Stimulated activated CD8-positive, alpha-beta memory T cell treated with anti-CD3 and anti-CD28 coated beads, Interleukin-7, amount 100 ng/mL, for 4 hours (primary cell): ENCODE measurements at places on chromosomes 7 and 10.

DNA sequence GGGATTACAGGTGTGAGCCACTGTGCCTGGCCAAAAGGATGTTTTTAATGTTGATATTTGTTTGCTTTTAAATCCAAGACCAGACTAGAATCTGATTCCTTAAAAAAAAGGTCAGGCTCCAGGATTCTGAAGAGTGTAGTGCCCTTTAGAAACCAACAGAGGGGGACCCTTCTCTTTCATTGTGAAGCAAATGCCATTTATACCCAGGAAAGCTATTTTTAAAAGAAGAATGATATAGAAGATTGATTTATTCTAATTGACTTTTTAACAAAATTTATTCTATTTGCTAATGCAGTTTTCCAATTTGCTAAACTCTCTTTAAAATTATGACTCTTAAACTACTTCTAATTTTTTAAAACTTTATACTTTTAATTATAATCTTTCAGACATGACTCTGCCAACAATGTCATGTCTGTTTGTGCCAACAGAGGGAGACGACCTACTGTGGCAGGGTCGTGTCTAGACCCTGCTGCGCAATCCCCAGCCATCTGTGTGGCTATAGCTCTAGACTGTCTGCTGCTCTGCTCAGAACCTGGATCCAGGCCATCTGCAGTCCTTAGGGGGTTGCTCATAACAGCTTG, 201.0 kb upstream of the IMMP2L start:
- no peak for DNase-seq

DNA sequence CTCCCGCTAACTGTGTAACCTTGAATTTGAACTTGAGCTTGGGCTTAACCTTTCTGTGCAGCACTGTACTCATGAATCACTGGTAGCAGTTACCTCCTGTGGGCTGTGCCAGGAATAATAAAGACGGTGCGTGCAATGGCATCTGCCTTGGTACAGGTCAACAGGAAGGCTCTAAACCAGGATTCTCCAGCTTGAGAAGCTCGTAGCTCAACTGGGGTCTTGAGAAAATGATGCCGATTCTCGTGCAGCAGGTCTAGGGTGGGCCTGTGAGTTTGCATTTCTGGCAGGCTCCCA, 112.5 kb upstream of the ANLN start:
- no peak for DNase-seq

DNA sequence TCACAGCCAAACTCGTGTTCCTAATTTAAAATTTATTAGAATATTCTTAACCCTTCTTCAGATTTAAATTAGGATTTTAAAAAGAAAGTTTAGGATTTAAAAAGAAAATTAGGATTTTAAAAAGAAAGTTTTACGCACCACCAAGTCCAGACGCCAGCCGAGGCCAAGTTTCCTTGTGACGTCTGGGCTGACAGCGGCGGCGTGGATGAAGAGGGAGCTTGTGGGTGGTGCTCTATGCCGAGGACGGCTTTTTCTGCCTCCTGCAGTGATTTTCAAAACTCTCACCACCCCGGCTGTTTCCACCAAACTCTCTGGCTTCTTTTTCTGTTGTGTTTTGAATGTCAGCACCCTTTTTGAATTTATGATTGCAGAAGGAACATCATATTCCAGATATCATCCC, 252.9 kb downstream of the DNAJB6 start:
- no peak for DNase-seq

DNA sequence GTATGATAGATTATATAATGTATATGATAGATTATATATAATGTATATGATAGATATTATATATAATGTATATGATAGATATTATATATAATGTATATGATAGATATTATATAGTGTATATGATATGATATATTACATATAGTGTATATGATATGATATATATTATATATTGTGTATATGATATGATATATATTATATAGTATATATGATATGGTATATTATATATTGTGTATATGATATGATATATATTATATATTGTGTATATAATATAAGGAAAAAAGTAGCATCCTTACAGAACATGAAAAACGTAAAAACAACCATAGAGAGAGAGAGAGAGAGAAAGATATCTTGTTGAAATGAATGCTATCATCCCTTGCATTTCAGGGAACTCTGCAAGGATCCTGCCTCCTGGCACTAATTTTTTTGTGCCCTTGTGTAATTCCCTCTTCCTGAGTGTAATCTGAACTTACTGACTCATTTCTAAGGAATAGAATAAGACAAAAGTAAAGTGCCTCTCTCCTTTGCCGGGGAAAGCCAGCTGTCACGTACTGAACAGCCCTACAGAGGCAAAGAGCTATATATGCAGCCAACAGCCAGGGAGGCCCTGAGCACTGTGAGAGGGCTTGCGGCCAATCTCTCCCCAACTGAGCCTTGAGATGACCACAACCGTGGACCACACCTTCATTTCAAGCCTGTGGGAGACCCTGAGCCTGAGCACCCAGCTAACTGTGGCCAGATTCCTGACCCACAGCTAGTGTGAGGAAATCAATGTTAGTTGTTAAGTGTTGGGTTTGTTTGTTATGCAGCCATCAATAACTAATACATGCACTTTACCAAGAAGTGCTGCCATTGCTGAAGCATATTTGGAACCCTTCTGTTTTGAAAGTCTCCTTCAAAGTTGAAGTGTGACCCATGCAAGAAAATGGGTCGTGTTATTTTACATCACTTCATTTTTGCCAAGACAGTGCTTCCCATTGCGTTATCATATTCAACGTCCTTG, 61.1 kb upstream of the EZH2 start:
- DNase-seq, result no peak

DNA sequence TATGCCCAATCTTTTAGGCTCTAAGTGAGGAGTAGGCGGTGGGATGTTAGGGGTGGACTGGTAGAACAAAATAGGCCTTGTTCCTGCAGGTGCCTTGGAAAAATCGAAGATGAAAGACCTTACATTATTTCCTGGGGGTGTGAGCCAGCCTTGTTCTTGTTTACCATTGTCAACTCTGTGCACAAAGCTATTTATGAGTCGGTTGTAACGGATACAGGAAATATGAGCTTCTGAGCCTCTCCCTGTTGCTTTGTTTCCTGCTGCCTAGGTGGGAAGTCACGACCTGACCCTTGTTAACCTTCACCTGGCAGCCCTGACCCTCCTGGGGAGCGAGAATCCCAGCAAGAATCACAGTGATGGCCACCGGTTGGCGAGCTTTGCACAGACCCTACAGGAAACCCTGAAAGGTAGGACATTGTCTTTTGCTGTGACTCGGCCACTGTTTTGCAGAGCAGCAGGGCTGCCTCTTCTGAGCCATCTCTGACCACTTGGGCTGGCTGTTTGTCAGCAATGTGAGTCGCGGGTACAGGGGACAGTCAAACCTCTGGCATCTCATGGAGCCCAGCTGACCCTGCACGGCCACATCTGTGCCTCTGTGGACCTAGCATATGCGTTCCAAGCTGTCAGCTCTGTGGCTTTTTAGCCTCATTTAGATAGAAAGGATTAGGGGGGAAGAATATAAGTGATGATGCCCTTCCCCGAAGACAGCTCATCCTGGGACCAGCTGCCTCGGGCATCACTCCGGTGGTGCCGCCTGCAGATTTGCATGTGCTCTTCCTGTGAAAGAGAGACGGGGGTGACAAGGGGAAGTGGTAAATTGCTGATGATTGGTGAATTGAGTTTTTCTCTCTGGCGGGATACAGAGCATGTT, 102.1 kb upstream of the ANLN start:
- no peak for DNase-seq

- DNase-seq, result no peak
Measured at GRCh38 chr7:152338561-152338960, 97.2 kb downstream of the KMT2C start.

- no peak for DNase-seq
Measured at GRCh38 chr7:131225619-131226513, 101.8 kb upstream of the MKLN1 start.

GRCh38 chr10:120493411-120494312, 36.6 kb downstream of the PLPP4 start:
- DNase-seq, result no peak
